ENCODE measurements at places on chromosomes 1 and 21.

- DNase-seq = no peak
Measured at GRCh38 chr21:44485796-44486195, 30.5 kb downstream of the LRRC3 start.

DNA sequence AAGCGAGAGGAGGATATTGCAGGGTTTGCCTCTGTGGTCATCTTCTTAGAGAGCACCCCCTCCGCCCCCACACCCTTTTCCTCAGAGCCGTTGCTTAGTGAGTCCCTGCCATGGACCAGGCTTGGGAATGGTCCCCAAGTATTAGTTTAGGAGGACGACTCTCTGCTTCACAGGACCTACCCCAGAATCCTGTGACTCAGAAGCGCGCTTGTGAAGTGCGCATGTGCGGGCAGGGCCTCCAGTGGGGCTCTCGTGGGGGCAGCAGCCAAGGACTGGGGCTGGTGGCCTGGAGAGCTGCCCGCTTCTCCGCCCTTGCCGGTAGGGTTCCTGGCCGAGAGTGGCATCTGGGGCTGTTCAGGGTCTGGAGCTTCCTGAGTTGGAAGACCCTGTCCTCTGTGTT lies 37.3 kb upstream of the HMGN1 start:
- DNase-seq = peak; percentile 66

DNA sequence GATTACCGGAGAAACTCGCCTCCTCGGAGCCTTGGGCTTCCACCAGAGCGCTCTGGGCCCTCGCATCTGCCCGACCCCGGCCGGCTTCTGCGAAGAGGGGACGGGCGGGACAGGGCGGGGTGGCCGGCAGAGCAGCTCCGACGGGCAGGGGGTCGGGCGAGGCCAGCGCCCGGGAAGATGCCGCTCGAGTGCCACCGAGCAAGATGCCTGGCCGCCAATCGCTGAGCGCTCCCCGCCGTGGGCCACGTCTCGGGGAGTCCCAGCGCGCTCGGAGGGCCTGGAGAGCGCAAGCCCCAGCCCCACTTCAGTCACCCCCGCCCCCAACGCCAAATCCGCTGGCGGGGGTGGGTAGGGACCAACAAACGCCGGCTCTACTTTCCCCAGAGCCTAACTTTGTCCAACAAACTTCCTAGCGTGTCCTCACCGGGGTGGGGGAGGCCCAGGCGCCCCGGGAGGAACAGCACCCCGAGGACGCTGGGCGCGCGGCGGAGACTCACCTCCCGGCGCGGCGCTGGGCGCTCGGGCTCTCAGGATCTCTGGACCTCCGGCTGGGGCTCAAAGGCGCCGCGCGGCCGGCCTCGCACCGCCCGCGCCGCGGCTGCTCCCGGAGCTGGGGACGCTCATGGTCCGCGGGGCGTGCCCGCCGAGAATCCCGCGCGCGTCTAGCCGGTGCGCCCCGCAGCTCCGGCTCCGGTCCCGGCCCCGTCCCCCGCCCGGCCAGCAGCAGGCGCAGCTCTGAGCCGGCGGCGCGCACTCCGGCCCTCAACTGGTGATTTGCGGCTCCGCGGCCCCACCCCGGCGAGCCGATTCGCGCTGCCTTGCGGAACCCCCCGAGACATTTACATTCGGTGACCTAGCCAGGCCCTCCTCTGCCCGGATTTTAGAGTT lies at the start of gene BCAR3:
TSS of gene BCAR3 (minus strand) at position 737 of the 888 bp plus-strand sequence. CDS start 6,907 bp downstream, outside the sequence.
- peak; percentile 22 for DNase-seq

DNA sequence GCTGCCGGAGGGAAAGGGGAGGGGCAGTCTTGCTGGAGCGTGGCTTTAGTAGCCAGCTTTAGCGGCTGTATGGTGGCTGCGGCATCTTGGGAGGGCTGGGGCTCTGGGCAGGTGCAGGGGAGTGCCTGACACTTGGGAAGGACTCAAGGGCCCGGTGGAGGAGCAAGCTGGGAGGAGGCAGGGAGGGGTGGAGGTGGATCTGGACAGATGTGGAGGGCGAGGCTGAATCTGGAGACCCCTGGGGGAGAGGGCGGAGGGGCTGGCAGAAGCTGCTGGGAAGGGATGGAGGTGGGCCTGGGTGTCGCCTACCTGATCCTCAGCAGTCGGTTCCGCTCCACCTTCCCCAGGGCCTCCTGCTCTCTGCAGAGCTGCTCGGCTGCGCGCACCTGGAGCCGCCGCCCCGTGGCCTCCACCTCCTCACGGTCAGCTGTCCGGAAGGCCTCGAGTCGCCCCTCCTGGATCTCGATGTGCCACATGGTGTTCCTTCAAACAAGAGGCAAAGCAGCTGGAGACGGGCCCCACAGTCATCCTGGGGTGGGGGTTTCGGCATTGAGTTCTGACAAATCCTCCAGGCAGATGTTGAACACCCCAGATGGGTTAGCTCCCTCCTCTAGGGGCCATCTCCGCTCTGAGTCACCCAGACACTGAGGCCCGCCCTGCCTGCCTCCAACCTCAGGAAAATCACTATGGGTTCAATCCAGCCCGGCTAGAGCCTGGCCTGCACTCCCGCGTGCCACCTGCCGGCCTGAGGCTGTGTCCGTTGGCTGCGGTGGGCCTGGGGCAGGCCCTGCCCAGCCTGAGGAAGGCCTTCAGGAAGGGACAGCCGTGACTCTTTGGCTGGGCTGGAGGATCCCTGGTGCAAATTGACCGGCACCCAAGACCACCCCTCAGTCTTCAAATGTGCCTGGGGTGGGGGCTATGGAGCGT lies 29.6 kb downstream of the CFAP74 start:
- no peak for DNase-seq

DNA sequence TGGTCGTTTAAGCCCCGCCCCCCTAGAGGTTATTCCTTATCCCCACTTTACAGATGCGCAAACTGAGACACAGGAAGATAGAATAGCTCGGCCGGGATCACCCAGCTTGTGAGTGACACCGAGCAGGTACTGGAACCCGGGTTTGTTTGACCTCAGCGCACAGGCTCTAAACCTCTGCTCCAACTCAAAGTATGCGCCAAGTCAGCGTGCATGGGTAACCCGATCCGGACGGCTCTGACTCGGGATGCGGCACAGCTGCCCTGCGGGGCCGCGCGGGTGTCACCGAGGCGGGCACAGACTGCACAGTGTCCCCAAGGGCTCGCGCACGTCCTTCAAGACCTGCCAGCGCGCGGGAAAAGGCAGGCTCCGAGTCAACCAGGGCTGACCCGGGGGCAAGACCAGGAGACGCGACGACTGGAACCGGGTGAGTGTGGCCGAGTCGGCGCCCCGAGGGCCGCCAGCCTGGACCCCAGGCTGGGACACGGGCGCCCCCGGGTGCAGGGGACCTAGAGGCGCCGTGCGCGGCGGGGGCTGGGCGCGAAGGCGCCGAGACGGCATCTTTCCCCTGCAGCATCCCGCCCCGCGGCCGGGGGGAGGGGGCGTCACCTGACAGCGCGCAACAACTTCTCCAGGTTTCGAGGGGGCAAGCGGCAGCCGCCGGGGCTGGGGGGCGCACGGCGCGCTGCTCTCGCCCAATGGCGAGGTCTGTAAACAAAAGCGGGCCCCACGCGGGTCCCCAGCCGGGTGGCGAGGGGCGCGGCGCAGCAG lies 101.9 kb upstream of the SOD1 start:
- DNase-seq = peak; percentile 30

DNA sequence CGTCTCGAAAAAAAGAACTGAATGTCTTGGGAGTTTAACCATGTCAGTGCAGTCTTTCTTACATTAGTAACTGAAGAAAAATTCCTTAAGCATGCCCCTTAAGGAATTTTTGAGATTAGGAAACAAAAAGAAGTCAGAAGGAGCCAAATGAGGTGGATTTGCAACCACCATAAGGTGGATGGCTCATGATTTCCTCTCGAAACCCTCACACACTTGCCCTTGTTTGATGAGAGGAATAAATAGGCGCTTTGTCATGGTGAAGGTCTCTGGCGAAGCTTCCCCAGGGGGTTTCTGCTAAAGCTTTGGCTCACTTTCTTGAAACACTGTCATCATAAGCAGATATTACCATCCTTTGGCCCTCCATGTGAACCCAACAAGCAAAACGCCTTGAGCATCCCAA lies 68.2 kb downstream of the POFUT2 start:
- DNase-seq = no peak

DNA sequence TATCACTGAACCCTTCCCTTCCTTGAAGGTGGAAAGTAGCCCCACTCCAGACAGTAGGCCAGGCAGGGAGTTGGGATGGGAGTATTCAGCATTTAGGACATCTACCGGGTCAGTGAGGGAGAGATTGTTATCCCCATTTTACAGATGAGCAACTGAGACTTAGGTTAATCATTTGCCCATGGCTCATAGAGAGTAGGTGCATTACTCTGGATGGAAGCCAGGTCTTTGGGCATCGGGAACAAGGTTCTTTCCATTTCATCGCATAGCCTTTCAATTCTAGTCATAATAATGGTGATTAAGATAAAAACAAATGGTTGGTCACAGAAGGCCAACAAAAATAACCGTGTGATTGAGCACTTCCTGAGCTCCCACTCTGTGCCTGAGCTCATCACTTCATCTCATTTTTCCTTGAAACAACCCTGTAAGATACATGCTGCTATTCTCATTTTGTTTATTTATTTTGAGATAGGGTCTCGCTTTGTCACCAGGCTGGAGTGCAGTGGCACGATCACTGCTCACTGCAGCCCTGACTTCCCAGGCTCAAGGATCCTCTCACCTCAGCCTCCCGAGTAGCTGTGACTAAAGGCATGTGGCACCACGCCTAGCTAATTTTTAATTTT lies 64.8 kb downstream of the NAV1 start:
- no peak for DNase-seq

Data from cerebellar cortex (tissue), 1 donor.